ENCODE measurements at places on chromosomes 1 and 21.

- no peak for DNase-seq
These were observed 533.6 kb downstream of the PTPRC start for GRCh38 chr1:199172171-199173124.

- DNase-seq: no peak
These were observed 76.9 kb upstream of the HIVEP3 start for GRCh38 chr1:41995441-41996130.

DNA sequence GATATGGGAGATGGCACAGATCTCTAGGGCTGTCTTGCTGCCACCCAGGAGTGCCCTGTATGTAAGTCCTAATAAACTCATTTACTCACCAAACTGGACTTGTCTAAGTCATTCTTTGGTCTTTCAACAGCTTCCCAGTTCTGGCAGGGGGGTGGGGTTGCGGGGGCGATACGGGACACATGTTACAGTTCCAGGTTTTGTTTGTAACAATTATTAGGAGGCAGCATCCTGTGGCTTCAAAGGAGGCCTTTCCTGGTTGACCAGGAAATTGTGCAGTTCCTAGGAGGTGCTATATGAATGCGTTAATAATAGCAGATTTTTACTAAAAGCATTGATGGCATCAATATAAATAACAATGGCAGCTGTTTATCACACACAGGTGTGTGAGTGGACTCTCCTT, 42.7 kb upstream of the TRIM45 start:
- no peak for DNase-seq

GRCh38 chr1:73801912-73802429, 396.0 kb downstream of the LRRIQ3 start:
- no peak for DNase-seq

- DNase-seq: no peak
These were observed 377.0 kb downstream of the PTPRC start for GRCh38 chr1:199015799-199016198.

DNA sequence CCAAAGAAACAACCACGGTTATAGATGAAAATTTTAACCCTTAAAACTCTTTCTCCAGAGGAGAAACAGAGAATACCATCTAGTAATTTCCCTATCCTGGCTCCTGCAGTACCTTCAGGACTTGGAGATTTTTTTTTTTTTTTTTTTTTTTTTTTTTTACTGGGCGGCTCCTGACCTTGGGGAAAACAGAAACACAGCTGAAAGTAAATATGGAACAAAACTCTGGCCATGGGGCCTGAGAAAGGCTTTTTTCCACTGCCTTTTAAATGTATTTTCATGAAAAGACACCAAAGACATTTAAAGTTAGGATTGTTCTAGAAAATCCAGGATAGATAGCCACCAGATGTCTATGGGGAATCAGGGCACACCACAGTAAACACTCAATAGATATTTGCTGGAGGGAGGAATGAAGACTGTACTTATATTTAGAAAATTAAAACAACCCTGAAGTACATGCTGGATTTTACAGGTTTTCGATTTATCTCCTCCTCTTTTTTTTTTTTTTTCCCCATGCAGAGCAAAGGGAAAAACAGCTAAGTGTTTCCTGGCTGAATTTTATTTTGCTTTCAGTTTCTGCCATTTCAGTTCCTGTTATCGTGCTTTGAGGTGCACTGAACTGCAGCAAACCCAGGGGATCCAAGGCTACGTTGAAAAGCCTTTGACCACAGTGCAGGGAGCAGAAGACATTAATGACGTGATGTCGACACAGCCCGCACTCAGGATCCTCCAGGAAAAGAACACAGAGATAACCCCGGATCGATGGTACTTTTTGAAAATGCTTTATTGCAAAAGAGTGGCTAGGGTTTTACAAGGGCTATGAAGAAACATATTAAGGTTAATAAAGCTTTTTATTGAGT, 35.7 kb upstream of the CNN3 start:
- no peak for DNase-seq

- no peak for DNase-seq
These were observed 623 bp downstream of the PTPRF start for GRCh38 chr1:43531107-43531905.

GRCh38 chr1:36286802-36287201, 19.4 kb upstream of the SH3D21 start:
- DNase-seq: no peak

DNA sequence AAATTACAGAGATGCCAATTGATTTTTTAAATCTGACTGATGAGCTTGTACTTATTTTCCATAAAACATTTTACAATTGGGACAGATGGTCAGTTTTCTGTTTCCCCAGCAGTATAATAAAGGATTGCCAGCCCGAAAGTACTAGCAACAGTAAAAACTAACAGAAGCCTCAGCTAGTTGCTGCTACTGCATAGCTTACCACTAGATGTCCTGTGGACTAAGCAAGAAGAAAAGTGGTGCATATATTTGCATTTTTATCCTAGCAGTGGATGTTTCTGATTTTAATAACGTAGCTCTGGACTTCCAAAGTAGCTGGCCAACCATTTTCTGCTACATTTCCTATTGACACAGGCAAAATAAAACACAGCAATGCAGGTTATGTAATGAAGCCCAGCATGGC, 241.5 kb downstream of the BARHL2 start:
- DNase-seq: no peak

GRCh38 chr1:211485480-211485857, 6.5 kb downstream of the RD3 start:
- no peak for DNase-seq
